T-cell (primary cell): ENCODE measurements at places on chromosomes 3 and 15.

GRCh38 chr3:45990181-45990580, 5.4 kb downstream of the FYCO1 start:
- peaks cover 2% of the 10 kb centered on the region for H3K36me3 ChIP-seq
- H3K27me3 ChIP-seq: no peaks in the 10 kb centered on the region
- H3K4me3 ChIP-seq: no peak overlapping the region
- DNase-seq: no peak

DNA sequence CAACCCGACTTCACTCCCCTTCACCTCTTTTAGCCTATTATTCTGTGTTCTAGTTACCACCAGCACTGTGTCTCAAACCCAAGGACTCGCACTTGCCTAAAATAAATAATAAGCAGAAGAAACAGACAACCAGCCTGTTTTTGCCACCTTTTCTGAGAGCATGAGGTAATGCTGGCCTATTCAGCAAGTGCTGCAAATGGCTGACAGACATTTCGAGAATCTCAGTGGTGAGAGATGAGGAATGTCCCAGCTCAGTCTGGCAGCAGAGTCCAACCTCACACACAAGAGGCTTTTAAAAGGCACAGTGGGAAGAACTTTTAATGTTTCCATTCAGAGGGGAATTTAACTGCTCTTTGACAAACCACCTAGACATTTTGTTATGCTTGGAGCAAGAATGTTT, 143.3 kb upstream of the GMNC start:
- no peak overlapping the region for H3K27ac ChIP-seq
- no peaks in the 10 kb centered on the region for H3K27me3 ChIP-seq
- H3K4me3 ChIP-seq: no peak overlapping the region
- no peaks in the 10 kb centered on the region for H3K4me1 ChIP-seq
- H3K36me3 ChIP-seq: no peaks in the 10 kb centered on the region

GRCh38 chr15:101452572-101452971, 36.9 kb downstream of the PCSK6 start:
- no peaks in the 10 kb centered on the region for H3K36me3 ChIP-seq
- no peak overlapping the region for H3K4me3 ChIP-seq
- H3K4me1 ChIP-seq: peaks cover 3% of the 10 kb centered on the region
- no peak overlapping the region for H3K27ac ChIP-seq

GRCh38 chr15:99247062-99247461, 2.3 kb downstream of the TTC23 start:
- H3K4me3 ChIP-seq: no peak overlapping the region
- H3K4me1 ChIP-seq: peaks cover 3% of the 10 kb centered on the region
- H3K27me3 ChIP-seq: no peaks in the 10 kb centered on the region
- DNase-seq: no peak

DNA sequence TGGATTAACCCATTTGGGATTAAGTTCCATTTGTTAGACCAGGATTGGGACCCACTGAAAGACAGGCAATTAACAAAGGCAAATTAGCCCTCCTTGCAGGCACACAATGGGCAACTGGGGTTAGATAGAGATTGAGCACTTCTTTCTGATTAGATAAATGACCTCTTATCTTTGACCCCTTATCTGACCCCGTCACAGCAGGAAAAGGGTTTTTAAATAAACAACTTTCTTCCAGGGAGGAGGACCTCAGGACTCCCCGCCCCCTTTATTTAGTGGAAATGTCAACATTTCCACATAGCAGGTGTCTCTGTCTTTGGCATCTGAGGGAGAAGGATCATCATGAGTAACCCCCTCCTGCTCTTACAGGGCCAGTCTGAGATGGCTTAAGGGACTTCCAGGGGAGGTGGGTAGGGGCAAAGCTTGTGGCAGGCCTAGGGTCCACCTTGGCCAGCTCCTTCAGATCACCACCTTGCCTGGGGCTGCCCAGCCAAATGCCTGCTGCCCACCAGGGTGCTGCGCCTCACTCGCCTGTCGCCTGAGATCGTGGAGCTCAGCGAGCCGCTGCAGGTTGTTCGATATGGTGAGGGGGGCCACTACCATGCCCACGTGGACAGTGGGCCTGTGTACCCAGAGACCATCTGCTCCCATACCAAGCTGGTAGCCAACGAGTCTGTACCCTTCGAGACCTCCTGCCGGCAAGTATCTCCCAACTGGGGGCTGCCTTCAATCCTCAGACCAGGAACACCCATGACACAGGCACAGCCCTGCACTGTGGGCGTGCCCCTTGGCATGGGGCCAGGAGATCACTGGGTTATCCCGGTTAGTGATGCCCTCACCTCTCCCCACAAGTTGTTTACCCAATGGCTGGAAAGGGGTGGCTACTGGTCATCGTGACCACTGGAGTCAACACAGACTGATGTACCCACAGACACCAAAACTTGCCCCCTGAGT, 2.6 kb upstream of the WDR6 start:
- H3K27ac ChIP-seq: no peak overlapping the region
- DNase-seq: no peak
- no peaks in the 10 kb centered on the region for H3K27me3 ChIP-seq
- H3K36me3 ChIP-seq: no peaks in the 10 kb centered on the region
- peaks cover 24% of the 10 kb centered on the region for H3K4me1 ChIP-seq

DNA sequence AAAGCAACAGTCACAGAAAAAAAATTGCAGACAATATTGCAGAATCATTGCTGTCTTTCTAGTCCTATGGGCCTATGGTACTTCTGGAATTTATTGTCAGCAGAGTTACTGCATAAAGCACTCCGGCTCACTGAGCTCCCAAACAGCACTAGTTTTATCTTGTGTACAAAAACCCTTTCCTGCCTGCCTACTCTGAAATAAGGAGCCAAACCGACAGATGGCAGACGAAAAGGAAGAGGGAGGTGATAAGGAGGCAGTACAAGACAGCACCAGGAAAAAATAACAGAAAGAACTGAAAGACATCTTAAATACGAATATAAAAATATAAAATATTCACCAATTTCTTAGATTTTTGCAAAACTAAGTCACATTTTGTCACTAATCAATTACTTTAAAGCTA, 15.6 kb downstream of the HERC1 start:
- H3K27ac ChIP-seq: no peak overlapping the region
- H3K4me1 ChIP-seq: peaks cover 45% of the 10 kb centered on the region
- H3K27me3 ChIP-seq: no peaks in the 10 kb centered on the region

GRCh38 chr15:63494408-63494807, 10.0 kb upstream of the USP3 start:
- peaks cover 48% of the 10 kb centered on the region for H3K4me1 ChIP-seq
- DNase-seq: no peak
- H3K27ac ChIP-seq: peak overlapping the region; percentile 99

DNA sequence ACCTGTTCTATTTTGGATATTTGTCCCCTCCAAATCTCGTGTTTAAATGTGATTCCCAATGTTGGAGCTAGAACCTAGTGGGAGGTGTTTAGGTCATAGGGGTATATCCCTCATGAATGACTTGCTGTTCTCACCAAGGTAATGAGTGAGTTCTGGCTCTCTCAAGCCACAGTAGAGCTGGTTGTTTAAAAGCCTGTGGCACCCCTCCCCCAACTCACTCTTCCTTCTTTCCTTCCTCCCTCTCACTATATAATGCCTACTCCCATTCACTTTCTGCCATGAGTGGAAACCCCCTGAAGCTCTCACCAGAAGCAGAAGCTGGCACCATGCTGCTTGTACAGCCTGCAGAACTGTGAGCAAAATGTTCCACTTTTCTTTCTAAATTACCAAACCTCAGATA, 341.1 kb downstream of the SI start:
- H3K36me3 ChIP-seq: no peaks in the 10 kb centered on the region
- H3K27me3 ChIP-seq: no peaks in the 10 kb centered on the region
- no peak overlapping the region for H3K4me3 ChIP-seq
- H3K27ac ChIP-seq: no peak overlapping the region
